ENCODE measurements at places on chromosomes 3 and 15.

- no peak for DNase-seq
Measured at GRCh38 chr3:165466856-165467255, 270.7 kb upstream of the SLITRK3 start.

DNA sequence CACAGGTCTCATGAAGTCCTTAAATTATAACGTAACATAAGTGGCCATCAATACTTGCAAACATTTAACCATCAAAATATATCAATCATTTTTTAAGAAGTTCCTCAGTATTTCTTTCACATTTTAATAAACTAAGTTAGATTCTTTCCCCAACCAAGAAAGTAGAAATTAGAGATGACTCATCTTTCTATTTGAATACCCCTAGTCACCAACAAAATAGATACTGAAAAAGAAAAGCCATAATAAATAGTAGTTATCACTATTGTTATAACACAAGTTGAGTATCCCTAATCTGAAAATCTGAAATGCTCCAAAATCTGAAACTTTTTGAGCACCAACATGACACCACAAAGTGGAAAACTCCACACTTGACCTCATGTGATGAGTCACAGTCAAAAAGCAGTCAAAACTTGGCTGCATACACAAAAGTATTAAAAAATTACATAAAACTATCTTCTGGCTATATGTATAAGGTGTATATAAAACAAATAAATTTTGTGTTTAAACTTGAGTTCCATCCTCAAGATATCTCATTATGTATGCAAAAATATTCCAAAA lies 3.7 kb downstream of the SHQ1 start:
- DNase-seq, result no peak

DNA sequence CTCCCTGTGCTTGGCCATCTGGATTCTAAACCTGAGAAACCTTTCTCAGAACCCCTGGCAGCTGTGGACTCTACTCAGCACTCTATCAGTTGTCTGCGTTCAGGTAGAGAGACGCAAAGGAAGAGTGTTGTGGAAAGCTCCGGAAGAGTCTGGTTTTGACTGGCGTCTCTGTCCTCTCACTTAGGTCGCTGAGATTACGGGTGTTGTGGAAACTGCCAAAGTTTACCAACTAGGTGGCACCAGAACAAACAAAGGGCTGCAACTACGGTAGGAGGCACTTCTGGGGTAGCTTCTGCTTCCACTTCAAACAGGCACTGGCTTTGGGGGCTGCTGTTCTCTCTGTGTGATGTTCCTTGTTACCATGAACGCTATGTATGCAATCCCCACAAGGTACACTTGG lies 19.2 kb upstream of the ITPKA start:
- DNase-seq, result no peak

DNA sequence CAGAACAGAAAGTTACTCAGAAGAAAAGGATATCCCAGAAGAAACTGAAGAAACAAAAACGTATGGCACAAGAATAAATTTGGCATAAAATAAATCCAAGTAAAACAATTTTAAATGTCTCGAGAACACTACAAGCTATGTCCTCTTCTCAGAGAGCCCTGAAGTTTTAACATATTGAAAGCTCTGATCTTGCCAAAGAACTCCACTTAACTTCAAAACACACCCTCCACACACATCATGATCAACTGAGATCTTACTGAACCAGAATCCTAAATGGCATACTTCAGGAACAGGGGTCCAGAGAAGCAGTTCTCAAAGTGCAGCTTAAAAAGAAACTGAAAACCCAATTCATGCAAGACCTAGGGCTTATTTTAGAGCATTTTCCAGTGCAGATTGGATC lies 194.3 kb downstream of the MAGI1 start:
- no peak for DNase-seq

GRCh38 chr15:61173899-61174689 lies 55.0 kb downstream of the RORA start:
- DNase-seq, result no peak

DNA sequence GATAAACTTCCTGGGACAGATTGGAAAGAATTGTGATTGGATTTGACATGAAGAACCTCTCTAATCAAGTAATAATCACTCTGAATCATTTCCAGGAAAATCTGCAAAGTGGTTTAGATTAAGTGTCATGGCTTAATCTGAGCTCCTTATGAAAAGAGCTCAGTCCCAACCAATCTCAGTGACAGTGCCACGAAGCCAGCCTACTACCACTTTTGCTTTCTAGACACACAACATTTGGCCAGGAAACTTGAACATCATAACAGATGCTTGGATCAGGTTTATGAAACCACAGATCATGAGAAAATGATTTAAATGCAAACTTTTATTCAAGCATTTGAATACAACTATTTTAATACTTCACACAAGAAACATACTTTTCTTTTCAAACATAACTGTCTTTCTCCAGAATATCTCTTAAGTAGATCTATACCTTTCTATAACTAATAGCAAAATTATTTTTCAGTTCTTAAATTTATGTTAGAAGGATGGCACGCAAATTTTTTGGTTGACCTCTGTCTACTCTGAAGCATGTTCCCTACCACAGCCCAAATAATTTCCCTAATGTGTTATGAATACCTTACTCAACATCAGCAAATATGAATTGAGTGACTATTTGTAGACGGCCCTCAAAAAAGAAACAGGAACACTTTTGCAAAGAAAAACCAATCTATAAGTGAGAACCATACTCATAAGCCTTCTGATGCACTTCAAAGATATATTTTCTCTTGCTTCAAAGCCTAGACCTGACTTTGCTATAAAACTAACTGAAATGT lies 495.0 kb upstream of the ZNF385D start:
- DNase-seq, result no peak

DNA sequence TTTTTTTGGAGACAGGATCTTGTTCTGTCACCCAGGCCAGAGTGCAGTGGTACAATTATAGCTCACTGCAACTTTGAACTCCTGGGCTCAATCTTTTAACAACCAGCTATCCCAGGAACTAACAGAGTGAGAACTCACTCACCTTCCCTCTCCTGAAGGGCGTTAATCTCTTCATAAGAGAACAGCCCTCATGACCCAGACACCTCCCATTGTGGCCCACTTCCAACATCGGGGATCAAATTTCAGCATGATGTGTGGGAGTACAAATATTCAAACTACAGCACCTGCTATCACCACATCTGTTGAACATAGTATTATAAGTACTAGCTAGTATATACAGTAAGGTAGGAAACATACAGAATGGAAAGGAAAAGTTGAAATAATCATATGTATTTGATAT lies 132.5 kb downstream of the DOCK3 start:
- DNase-seq, result no peak

GRCh38 chr3:128884992-128885391 lies 5.6 kb downstream of the ACAD9 start:
- DNase-seq, result no peak

DNA sequence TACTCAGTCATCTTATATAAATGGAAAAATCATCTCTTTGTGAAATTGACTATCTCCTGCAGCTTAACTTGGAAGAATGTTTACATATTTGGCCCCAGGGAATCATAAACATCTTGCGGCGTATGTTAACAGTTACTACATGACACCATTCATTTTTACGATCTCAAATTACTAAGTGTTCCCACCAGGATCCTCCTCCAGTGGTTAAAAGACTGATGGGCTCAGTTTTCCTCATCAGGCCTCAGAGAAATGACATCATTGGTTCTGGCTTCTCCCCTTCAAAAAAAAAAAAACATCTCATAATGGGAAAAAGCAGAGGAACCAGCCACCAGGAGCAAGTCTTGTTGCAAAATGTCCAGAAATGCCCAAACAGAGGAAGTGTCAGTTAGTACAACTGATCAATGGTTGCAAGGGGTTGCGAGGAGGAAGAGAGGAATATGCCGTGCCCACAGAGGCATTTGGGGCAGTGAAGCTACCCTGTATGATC lies 70.5 kb upstream of the LIPC start:
- no peak for DNase-seq

- no peak for DNase-seq
Measured at GRCh38 chr3:122104515-122105194, 49.5 kb downstream of the CD86 start.

DNA sequence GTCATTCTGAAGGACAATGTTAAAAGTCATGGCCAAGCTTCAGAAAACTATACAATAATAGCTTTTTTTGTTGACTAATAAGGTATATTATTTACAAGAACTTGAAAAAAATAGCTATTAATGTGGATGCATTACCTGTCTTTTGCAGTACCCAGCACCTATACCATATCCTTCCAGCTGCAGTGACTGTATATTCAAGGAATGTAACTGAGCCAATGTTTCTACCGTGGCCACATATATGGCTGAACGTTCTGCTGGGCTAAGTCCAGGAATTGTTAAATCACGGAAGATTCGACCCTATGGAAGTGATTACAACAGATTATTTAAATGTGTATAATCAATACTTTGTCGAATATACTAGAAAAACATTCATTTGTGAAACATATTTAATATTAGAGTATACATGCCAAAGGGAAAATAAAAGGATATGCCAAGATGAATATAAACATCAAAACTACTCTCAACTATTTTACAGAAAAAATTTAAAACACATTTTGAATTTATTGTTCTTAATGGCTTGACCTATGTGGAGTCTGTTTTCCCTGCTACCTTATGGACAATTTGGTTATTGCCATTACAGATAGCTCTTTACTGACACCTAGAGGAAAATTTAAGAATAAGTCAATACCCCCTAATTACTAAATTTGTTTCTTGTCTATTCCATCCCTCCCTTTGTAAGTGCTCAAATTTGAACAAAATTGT lies 17.6 kb downstream of the ACAD11 start:
- DNase-seq, result no peak

GRCh38 chr15:64038878-64039610 lies 7.2 kb downstream of the DAPK2 start:
- DNase-seq, result no peak

- no peak for DNase-seq
Measured at GRCh38 chr3:8486936-8487335, 14.7 kb upstream of the LMCD1 start.
